Vagina (tissue), 2 donors: ENCODE measurements at places on chromosomes 2 and 18. TPM values are rescaled to one million over a fixed set of nuclear protein-coding genes. Genes with fewer than 3 reads are reported as not detected.

Gene EPAS1
- total RNA-seq, result 222 TPM

GRCh38 chr2:171541202-171541887, 19.1 kb downstream of the CYBRD1 start:
- H3K36me3 ChIP-seq, result peaks cover 3% of the 10 kb centered on the region
- no peak overlapping the region for H3K27ac ChIP-seq
- no peak for DNase-seq

Gene IL37
- not detected for total RNA-seq

- H3K4me3 ChIP-seq, result no peak overlapping the region
- H3K27ac ChIP-seq, result no peak overlapping the region
- no peak for DNase-seq
- H3K36me3 ChIP-seq, result no peaks in the 10 kb centered on the region
- no peaks in the 10 kb centered on the region for H3K27me3 ChIP-seq
- no peaks in the 10 kb centered on the region for H3K4me1 ChIP-seq
Observed at GRCh38 chr2:234076451-234076850, 25.9 kb downstream of the SPP2 start.

GRCh38 chr2:181457741-181458425, 697 bp downstream of the ITGA4 start:
- H3K27ac ChIP-seq, result peak overlapping the region; percentile 48
- no peak for DNase-seq

Gene MARCO
- 5.6 TPM for total RNA-seq

- H3K27me3 ChIP-seq, result no peaks in the 10 kb centered on the region
- no peaks in the 10 kb centered on the region for H3K4me1 ChIP-seq
- H3K27ac ChIP-seq, result no peak overlapping the region
- no peaks in the 10 kb centered on the region for H3K36me3 ChIP-seq
Observed at GRCh38 chr18:65380986-65381385, 369.8 kb upstream of the CDH7 start.

- no peak for DNase-seq
- no peak overlapping the region for H3K27ac ChIP-seq
- no peaks in the 10 kb centered on the region for H3K27me3 ChIP-seq
- H3K36me3 ChIP-seq, result no peaks in the 10 kb centered on the region
- no peaks in the 10 kb centered on the region for H3K4me1 ChIP-seq
Observed at GRCh38 chr2:96131152-96131812, 7.0 kb downstream of the ASTL start.

DNA sequence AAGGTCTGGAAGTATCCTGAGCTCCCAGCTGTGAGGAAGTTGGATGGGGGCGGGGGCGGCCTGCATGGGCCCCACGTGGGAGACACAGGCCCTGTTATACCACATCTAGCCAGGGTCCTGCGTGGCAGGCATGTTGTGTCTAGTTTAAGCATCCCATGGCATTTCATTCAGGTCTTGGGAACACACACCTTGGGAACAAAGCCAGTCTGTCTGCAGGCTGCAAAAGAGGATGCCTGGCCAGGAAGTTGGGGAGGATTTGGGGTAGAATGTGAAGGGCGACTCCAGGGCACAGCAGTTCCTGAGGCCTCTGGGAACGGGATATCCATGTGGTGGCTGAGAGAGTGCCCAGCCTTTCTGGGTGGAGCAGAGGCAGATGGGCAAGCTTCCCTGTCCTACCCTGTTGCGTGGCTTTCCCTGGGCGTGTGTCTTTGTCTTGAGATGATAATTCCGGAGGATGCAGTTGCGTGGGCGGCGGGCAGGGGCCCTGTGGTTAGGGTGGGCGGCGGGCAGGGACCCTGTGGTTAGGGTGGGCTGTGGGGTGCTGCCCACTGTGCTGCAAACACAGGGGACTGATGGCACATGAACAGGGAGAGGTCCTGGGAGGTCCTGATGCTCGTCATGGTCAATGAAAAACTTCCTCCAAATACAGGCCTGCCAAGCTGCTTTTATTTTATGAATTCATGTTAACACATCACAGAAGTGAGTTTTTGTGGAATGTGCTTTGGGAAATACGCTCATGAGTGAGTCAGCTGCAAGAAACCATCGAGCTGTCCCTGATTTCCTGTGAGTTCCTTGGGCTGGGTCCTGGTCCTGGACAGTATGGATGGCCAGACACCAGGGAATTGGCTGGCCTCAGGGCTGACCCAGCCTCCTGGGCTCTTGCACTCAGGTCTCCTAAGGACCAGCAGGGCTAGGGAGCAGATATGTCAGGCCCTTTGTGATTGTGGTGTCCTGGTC, 90.0 kb upstream of the HS6ST1 start:
- peaks cover 15% of the 10 kb centered on the region for H3K4me1 ChIP-seq
- DNase-seq, result peak; percentile 83
- no peaks in the 10 kb centered on the region for H3K27me3 ChIP-seq
- peak overlapping the region; percentile 36 for H3K27ac ChIP-seq
- H3K36me3 ChIP-seq, result no peaks in the 10 kb centered on the region

Gene ABCG5
- total RNA-seq, result not detected

Gene FBXO48
- 1.2 TPM for total RNA-seq

Gene PRLH
- not detected for total RNA-seq

- no peaks in the 10 kb centered on the region for H3K4me1 ChIP-seq
- DNase-seq, result no peak
- no peaks in the 10 kb centered on the region for H3K36me3 ChIP-seq
- no peaks in the 10 kb centered on the region for H3K27me3 ChIP-seq
- H3K4me3 ChIP-seq, result no peak overlapping the region
Observed at GRCh38 chr2:161709428-161709827, 85.2 kb downstream of the SLC4A10 start.

- DNase-seq, result peak; percentile 52
- peaks cover 22% of the 10 kb centered on the region for H3K4me1 ChIP-seq
- H3K27me3 ChIP-seq, result no peaks in the 10 kb centered on the region
Observed at GRCh38 chr2:1739322-1739957, 4.9 kb downstream of the PXDN start.

DNA sequence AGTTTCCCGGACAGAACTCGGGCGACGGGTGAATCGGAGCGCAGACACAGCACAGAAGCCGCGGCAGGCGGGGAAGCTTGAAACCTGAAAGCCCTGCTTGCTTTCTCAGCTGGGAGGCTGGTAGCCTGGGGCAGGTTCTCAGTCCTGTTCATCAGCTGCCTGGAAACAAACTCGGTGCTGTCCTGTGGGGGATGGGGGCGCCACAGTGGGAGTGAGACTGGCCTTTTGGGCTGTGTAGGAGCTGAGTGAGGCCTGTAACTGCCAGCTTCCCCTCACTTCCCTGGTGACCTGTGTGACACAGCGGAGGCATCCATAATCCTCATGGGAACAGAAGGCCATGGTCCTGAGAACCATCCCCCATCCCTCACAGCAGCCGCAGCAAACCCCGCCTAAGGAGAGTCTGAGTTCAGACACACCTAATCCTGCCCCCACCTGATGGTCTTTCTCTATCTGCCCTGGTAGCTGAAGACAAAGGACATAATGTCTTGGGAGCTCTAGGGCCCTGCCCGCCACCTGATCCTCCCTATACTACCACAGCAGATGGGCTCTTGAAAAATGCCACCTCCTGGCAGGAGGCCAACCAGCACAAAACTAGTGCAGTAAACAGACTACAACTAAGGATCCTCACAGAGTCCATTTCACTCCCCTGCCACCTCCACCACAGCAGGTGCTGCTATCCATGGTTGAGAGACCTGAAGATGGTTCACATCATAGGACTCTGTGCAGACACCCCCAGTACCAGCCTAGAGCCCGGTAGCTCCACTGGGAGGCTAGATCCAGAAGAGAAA, 52.7 kb upstream of the LDLRAD4 start:
- H3K27me3 ChIP-seq, result no peaks in the 10 kb centered on the region
- no peak overlapping the region for H3K4me3 ChIP-seq
- H3K27ac ChIP-seq, result no peak overlapping the region
- H3K4me1 ChIP-seq, result no peaks in the 10 kb centered on the region
- no peaks in the 10 kb centered on the region for H3K36me3 ChIP-seq

DNA sequence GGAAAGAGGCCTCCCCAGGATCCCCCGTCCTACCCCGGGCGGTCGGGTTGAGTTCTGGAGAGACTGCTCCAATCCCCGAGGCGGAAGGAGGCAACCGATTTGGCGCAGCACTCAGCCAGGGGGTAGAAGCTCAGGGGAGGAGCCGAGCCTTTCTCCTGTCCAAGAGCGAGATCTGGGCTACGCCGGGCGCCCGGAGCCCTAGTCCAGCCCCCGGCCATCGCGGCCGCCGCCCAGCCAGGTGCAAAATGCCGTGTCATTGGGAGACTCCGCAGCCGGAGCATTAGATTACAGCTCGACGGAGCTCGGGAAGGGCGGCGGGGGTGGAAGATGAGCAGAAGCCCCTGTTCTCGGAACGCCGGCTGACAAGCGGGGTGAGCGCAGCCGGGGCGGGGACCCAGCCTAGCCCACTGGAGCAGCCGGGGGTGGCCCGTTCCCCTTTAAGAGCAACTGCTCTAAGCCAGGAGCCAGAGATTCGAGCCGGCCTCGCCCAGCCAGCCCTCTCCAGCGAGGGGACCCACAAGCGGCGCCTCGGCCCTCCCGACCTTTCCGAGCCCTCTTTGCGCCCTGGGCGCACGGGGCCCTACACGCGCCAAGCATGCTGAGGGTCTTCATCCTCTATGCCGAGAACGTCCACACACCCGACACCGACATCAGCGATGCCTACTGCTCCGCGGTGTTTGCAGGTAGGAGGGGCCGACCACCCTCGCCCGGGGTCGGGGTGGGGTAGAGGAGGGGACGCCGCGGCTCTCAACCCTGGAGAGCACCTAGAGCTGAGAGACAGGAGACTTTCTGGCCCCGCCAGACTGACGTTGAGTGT, at the start of gene DYSF:
Gene DYSF, plus strand, starts transcription at position 158 of the 817 bp plus-strand sequence.
- peaks cover 23% of the 10 kb centered on the region for H3K4me1 ChIP-seq
- H3K27ac ChIP-seq, result peak within 1 kb of the TSS; percentile 28

Gene NFU1
- 64.8 TPM for total RNA-seq

DNA sequence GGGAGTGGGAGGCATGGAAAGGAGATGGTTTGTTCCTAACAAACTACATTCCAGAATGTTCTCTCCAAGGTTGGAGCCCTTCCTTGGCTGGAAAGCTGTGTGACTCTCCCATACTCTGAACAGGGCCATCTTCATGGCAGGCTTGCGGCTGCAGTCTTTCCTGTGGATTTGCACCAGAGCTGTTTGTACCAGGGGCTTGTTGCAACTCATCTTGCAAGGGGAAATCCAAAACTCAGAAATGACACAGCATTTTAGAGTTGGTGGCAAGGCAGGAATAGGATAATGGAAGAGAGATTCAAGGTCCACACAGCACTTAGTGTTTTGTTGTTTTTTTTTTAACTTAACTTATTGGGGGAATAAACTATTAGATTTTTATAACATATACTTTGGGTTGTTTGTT, 73.7 kb upstream of the ZNF516 start:
- no peaks in the 10 kb centered on the region for H3K27me3 ChIP-seq
- no peak overlapping the region for H3K4me3 ChIP-seq
- DNase-seq, result no peak
- H3K4me1 ChIP-seq, result peaks cover 28% of the 10 kb centered on the region
- no peak overlapping the region for H3K27ac ChIP-seq
- no peaks in the 10 kb centered on the region for H3K36me3 ChIP-seq

DNA sequence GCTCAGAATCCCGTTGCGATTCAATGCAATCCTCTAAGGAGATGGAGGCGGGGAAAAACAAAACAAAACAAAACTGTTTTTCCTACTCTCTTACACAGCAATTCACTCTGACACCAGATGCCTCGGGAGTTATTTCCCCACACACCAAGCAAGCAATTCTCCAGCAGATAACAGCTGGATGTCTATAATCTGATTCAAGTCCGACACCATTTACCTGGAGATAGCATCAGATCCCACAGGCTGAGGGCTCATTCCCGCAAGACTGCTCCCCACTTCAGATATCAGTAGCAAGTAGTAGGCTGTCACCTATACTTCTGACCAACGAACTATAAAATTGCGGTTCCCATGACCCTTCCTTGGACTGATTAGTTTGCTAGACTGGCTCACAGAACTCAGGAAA, 58.7 kb downstream of the DTNB start:
- H3K27ac ChIP-seq, result no peak overlapping the region
- DNase-seq, result no peak
- no peaks in the 10 kb centered on the region for H3K36me3 ChIP-seq
- peaks cover 20% of the 10 kb centered on the region for H3K4me1 ChIP-seq
- H3K27me3 ChIP-seq, result no peaks in the 10 kb centered on the region

Gene SIX3
- total RNA-seq, result not detected

- H3K27me3 ChIP-seq, result no peaks in the 10 kb centered on the region
- no peak overlapping the region for H3K27ac ChIP-seq
- H3K4me3 ChIP-seq, result no peak overlapping the region
- H3K4me1 ChIP-seq, result no peaks in the 10 kb centered on the region
- no peaks in the 10 kb centered on the region for H3K36me3 ChIP-seq
- no peak for DNase-seq
Observed at GRCh38 chr2:240205348-240205747, 64.9 kb upstream of the OTOS start.

- peaks cover 48% of the 10 kb centered on the region for H3K4me1 ChIP-seq
- H3K27me3 ChIP-seq, result no peaks in the 10 kb centered on the region
- no peaks in the 10 kb centered on the region for H3K36me3 ChIP-seq
- peak overlapping the region; percentile 85 for H3K27ac ChIP-seq
- H3K4me3 ChIP-seq, result peak overlapping the region; percentile 95
Observed at GRCh38 chr2:151827564-151828142, 568 bp downstream of the ARL5A start.

GRCh38 chr2:160197587-160197986, 2.5 kb downstream of the ITGB6 start:
- peaks cover 6% of the 10 kb centered on the region for H3K4me1 ChIP-seq
- H3K27ac ChIP-seq, result no peak overlapping the region
- H3K36me3 ChIP-seq, result no peaks in the 10 kb centered on the region

Gene ECEL1
- not detected for total RNA-seq

GRCh38 chr2:130740671-130741070, 11.8 kb downstream of the GPR148 start:
- H3K36me3 ChIP-seq, result no peaks in the 10 kb centered on the region
- H3K4me1 ChIP-seq, result no peaks in the 10 kb centered on the region
- DNase-seq, result no peak
- H3K27me3 ChIP-seq, result no peaks in the 10 kb centered on the region

DNA sequence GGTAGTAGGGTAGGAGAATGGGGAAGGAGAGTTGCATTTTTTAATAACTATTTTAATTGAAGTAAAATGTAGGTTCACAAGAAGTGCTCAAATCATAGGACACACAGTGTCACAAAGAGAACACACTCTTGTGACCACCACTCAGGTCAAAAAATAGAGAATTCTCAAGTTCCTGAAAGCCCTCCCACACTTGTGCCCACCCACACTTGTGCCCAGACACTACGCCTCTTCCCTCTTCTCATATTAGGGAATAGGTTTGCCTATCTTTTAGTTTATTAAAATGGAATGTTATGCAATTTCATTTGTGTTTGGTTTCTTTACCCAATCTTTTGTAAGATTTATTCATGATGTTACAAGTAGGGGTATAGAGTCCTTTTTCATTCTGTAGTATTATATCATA, 67.2 kb downstream of the UGGT1 start:
- H3K27ac ChIP-seq, result no peak overlapping the region
- H3K4me1 ChIP-seq, result no peaks in the 10 kb centered on the region
- no peaks in the 10 kb centered on the region for H3K27me3 ChIP-seq
- no peak for DNase-seq
